ENCODE measurements at places on chromosomes 4 and X.

DNA sequence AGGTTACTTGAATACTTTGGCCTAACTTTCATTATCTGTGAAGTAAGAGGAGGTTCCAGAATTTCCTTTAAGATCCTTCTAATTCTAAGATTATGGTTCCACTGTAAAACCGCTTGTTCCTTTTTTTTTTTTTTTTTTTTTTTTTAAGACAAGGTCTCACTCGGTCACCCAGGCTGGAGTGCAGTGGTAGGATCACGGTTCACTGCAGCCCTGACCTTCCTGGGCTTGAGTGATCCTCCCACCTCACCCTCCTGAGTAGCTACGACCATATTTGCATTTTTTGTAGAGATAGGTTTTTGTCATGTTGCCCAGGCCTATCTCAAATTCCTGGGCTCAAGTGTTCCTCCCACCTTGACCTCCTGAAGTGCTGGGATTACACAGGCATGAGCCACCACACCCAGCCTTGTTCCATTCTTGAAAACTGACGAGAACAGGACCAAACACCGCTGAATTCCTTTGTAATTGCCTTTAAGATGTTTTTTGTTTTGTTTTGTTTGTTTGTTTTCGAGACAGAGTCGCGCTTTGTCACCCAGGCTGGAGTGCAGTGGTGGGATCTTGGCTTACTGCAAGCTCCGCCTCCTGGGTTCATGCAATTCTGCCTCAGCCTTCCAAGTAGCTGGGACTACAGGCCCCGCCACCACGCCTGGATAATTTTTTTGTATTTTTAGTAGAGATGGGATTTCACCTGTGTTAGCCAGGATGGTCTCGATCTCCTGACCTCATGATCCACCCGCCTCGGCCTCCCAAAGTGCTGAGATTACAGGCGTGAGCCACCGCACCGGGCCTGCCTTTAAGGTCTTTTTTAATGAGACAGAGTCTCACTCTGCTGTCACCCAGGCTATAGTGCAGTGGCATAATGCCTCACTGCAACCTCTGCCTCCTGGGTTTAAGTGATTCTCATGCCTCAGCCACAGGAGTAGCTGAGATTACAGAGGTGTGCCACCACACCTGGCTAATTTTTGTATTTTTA lies 6.8 kb downstream of the PDS5A start:
- DNase-seq, result no peak

DNA sequence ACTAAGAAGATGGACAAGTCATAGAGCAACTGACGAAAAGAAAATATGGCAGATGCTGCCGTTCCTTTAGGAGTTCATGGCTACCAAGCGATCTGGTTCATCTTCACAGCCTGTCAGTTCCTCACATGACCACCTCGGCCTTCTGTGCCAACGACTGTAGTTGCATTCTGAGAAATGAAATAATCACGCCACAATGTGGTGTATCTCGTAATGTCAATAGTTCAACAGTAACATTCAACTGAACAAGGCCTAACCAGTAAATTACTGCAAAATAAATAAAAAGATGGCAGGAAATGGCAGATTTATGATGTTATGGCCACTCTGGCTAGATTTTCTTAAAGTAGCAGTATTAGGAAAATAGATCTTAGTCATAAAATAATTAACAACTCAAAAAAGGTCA lies 4.4 kb downstream of the GPRIN3 start:
- no peak for DNase-seq

DNA sequence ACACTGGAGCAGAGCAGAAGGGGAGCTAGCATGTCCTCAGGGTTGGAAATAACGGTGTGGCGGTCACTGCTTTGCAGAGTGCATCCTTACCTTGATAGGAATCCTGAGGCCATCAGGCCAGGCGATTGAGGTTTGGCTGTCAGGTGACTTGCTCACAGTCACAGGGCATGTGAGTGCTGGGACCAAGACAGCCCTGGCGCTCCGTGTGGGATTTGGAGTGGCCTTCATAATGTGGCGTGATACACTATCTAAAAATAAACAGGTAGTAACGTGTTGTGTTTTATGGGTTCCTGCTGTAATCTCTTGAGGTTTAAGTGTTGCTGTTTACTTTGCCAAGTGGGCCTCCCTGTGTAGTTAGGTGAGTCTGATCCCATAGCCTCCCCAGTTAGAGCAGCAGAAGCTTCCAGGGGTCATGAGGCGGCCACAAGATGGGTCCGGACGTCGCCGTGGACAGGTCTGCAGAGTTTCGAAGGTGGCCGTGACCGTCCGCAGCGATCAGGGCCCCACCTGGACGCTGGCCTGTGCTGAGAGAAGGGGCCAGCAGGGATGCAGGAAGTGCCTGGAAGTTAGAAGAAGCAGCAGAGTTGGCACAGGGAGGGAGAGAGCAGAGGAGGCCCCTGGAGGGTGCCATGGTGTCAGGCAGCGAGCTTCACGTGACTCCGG lies 27.7 kb downstream of the RGS12 start:
- no peak for DNase-seq

- no peak for DNase-seq
These were observed 16.5 kb downstream of the SH3KBP1 start for GRCh38 chrX:19870710-19871490.

DNA sequence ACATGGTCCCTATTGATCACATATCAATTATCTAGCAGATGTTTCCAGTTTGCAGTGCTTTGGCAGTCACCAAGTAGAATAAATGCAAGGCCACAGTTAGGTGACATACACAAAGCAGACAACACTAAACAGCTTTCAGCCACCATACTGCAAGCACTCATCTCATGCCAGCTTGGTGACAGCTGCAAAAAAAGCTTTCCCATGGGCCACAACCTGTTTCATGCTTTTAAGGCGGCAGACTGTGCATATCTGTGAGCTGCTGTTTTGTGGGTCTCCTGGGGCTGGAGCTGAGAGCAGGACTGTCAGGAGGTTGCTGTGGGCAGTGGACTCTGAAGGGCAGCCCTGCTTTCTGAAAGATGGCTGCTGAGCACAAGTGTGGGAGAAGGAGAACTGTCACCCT lies 82.6 kb downstream of the FHDC1 start:
- no peak for DNase-seq

DNA sequence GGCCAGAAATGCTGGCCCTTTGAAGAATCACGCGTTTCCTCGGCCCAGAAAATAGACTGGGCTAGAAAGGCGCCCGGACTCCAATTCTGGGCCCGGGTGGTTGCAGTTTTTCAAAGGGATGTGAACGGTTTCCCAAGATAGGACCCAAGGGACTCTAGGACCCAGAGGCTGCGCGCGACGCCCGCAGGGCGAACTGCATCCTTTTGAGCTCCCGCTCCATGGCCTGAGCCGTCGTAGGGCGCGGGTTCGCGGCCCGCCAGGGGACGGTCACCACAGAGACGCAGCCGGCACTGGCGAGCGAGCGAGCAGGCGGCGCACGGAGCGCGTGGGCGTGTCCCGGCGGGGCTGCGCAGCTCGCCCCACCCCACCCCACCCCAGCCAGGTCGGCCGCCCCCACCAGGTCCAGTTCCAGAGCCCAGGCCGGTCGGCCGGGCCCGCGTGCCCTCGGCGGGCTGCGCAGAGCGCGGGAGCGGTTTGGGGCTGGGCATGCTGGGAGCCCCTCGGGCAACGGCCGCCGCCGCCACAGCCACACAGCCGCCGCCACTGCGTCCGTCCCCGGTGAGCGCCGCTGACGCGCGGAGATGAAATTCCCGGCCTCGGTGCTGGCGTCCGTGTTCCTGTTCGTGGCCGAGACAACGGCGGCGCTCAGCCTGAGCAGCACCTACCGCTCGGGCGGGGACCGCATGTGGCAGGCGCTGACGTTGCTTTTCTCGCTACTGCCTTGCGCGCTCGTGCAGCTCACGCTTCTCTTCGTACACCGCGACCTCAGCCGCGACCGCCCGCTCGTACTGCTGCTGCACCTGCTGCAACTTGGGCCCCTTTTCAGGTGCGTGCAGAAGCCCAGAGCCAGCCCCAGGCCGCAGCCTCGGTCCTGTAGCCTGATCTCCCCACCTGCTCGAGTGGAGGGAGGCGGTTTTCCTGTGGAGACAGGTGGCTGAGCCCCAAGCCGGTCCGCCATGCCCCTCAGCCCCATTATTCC lies at the start of gene XK:
XK (plus strand) TSS at position 411 of the 979 bp plus-strand sequence; CDS start at position 582, 171 bp downstream.
- DNase-seq, result no peak

Data from stimulated activated CD8-positive, alpha-beta memory T cell treated with anti-CD3 and anti-CD28 coated beads, Interleukin-4, amount 100 ng/mL, for 1 hour (primary cell).